Stimulated activated CD8-positive, alpha-beta memory T cell treated with anti-CD3 and anti-CD28 coated beads, Interleukin-2, amount 100 ng/mL, for 48 hours (primary cell): ENCODE measurements at places on chromosomes 3 and 15.

DNA sequence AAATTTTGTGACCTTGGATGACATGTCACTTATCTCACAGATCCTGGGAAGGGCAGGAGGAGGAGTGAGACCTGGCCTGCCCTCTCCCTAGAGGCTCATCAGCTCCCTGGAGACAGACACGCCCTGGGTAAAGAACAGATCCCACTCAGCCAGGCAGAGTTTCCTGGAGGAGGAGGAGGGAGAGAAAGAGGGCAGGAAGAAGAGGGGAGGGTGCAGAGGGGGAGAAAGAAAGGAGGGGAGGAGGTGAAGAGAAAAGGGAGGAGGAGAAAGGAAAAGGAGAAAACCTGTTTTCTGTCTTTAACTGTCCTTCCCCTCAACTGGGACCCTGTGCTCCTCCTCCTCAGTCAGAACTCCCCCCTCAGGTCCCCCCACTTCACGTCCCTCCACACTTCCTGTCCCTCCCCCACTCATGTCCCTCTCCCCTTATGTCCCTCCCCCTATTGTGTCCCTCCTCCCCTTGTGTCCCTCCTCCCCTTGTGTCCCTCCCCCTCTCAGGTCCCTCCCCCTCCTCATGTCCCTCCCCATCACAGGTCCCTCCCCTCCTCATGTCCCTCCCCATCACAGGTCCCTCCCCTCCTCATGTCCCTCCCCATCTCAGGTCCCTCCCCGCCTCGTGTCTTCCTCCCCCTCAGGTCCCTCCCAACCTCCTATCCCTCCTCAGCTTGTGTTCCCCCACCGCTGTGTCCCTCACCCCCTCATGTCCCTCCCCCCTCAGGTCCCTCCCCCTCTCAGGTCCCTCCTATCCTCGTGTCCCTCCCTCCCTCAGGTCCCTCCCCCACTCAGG lies 52.3 kb upstream of the CGNL1 start:
- no peak for DNase-seq

DNA sequence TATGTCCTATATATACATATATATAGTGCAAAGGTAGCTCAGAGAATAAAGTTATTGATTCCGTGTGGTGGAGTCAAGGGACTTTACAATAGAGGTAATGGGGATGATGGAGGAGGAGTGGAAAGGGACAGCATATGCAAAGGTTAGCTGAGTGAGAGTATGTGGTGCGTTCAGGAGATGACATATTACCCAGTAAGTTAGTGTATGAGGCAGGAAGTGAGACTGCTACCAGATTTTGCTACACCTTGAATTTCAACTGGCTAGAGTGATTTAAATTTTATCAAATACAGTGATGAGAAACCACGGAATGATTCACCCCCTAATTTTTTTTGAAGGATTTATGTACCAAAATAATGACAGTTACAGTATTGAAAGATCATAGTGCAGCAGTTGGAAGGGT lies 2.8 kb downstream of the ACTL6A start:
- DNase-seq: no peak

GRCh38 chr3:71258116-71258515 lies 325.4 kb downstream of the FOXP1 start:
- no peak for DNase-seq

DNA sequence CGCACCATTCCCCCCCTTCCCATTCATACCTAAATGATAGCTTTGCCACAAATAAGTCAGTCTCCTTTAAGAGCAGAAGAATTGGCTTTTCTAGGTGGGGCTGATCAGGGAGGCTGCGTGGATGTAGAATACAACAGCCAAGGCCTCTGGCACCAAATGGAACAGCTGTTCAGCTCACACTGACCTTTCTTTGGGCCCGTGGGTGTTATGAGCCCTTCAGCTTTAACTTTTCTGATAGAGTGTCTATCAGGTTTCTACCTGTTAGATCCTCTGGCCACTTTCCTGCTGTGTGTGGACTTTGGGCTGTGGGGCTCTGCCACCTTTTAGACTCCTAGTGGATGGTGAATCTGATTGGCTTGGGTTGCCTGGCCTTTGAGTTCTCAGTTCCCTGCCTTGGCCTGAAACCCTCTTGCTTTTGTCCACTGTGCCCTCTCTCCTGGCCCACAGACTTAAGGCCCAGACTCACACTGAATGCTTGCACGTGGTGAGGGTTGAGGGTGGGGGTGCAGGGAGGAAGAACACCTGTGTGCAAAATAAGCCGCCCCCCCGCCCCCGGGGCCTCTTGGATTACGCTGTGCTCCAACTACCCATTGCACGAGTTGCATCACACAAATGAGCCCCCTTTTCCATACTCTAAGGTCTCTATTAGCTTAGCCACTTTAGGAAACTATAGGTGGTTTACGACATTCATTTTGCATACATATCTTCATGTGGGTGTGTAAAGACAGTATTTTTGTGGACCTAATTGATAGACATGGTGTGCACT lies 1.3 kb upstream of the RFX7 start:
- peak; percentile 27 for DNase-seq

- DNase-seq: no peak
These were observed 18.4 kb downstream of the PRKCI start for GRCh38 chr3:170240671-170241070.

DNA sequence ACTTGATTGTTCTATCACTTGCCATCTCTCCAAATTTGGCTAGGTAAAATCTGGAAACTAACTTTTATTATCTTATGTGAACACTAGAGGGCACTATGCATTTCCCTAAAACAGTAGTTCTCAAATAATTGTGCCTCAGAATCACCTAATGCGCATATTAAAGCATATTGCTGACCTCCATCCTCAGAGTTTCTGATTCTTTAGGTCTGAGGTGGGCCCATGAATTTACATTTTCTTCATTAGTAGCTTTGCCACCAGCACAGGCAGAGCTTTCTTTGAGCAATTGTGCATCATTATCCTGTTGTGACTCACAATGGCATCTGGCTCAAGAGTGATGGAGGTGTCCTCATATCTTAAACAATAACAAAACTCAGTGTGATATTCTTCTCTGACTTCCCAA lies 17.5 kb upstream of the BCHE start:
- no peak for DNase-seq

- no peak for DNase-seq
These were observed 24.9 kb downstream of the ALS2CL start for GRCh38 chr3:46668591-46668990.

DNA sequence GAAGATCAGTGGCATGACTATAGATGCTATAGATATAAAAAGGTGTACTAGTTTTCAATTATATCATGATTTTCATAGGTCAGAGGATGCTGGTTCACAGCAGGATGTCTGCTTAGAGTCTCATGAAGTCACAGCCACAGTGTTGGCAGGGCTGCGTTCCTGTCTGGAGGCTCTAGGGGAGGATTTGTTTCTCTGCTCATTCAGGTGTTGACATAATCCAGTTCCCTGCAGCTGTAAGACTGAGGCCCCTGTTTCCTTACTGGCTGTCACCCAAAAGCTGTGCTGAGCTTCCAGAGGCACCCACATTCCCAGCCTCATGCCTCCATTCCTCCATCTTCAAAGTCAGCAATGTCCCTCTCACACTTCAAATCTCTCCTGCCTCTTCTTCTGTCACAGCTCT lies 170.7 kb downstream of the OCA2 start:
- DNase-seq: no peak

GRCh38 chr15:80856809-80857377 lies 77.7 kb downstream of the CEMIP start:
- DNase-seq: no peak

DNA sequence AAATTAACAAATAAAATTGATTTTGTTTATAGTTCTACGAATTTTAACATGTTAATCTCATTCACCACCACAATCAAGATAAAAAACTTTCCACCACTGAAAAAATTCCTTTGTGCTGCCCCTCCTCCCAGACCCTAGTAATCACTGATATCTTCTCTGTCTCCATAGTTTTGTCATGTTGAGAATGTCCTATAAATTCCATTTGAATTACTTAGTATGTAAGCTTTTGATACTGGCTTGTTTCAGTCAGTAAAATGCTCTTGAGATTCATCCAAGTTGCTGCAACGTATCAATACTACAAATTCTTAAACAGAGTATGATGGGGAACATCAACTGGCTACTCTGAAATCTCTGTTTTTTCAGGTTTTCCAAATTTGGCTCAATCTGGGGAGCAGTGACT lies 129.6 kb downstream of the CTNNB1 start:
- no peak for DNase-seq

- DNase-seq: no peak
These were observed 40.4 kb downstream of the CACNA1D start for GRCh38 chr3:53534676-53535400.

GRCh38 chr3:124407260-124407659 lies 323.0 kb upstream of the UMPS start:
- no peak for DNase-seq

- DNase-seq: no peak
These were observed 7.6 kb upstream of the EMC3 start for GRCh38 chr3:9994086-9994844.

DNA sequence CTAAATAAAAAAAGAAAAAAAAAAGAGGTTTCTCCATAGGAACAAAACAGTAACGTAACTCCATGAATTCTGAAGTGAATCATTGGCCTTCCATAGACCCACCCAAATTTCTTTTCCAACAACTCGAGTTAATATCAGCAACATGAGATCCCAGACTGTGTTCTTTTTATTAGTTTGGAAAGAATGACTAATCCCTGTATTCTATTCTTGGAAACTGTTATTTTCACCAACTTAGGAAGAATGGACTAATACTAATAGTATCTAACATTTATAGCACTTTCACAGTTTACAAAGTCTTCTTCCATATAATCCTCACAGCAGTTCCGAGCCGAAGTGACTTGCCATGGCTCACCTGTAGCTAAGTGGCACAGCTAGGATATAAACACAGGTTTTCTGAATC lies 72.7 kb upstream of the SLC4A7 start:
- DNase-seq: no peak

- DNase-seq: no peak
These were observed 348.3 kb upstream of the TMCO5A start for GRCh38 chr15:37586011-37586583.

DNA sequence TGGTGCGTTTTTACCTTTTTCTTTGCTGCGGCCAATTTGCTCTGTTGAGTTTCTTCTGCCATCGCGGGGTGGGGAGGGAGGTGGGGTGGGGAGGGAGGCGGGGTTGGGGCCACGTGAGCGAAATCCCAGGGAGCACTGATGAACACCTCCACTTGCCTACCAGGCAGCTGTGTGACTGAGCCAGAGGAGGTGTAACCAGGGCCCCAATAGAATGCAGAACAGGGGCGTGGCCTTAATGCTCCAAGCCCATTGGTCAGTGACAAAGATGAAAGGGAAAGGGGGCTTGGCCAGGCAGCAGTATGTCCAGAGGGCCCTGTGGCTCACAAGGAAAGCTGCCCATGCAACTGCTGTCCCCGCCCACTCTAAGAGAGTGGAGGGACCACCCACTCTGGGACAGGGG lies 21.4 kb upstream of the OR4F6 start:
- DNase-seq: no peak

DNA sequence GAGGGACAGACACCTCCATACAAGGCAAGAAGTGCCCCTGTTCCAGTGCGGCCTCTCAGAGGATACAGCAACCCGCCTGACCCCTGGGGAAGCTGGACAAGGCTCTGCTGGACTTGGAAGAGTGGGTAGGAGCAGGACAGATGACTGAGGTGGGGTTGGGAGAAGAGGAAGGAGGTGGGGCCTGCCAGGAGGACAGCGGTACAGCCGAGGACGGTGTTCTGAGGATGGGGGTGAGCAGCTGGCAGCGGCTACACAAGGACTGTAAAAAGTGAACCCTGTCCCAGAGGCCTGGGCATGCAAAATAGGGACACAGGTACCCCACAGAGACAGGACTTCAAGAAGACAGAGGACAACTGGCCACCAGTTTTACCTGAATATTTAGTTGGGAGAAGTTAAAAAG lies 23.5 kb upstream of the ELP6 start:
- DNase-seq: no peak

DNA sequence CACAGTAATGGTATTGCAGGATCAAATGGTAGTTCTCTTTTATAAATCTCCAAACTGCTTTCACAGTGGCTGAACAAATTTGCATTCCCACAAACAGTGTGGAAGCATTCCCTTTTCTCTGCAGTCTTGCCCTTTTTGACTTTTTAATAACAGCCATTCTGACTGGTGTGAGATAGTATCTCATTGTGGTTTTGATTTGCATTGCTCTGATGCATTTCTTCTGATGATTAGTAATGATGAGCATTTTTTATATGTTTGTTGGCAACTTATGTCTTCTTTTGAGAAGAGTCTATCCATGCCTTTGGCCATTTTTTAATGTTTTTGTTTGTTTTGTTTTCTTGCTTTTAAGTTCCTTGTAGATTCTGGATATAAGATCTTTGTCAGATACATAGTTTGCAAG lies 316.1 kb upstream of the TMCO5A start:
- no peak for DNase-seq

GRCh38 chr15:56351353-56351752 lies 13.9 kb upstream of the TEX9 start:
- DNase-seq: no peak

- peak; percentile 52 for DNase-seq
These were observed 161.1 kb upstream of the TBL1XR1 start for GRCh38 chr3:177358091-177358976.

DNA sequence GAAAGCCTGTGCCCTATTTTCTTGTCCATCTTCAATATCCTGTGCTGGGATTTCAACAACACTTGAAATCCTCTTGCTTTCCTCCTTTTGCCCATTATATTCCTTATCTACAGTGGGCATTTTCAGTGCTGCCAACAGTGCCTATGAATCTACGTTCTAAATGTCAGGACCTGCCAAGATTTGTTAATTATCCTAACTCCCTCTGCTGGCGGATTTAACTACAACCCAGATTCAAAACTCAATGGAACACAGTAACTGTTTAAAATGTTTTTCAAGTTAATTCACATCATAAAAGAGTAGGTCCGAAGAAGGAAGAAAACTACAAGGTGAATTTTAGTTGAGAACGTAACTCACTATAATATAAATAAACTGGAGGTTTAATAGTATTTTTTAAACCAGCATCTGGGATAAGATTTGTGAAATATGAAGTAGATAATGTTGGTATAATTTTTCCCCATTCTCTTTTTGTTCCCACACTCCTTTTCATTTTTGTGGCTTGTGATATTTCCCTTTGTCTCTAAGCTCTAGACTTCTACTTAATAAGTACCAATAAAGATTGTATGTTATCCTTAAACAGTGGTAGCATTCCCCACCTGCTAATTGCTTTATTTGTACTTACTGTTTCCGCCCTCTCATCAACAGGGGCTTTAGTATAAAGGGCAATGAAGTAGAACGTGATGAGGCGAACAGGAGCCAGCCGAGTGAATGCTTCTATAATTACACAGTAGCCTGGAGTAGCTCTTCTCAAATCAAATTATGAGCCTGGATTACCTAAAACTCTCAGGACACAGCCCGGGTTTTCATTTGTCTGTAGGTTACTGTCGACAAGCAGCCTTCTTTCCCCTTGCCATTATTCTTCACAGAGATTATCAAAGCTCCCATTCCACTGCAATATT lies 302.5 kb upstream of the ATP11B start:
- no peak for DNase-seq

- no peak for DNase-seq
These were observed 22.8 kb upstream of the LRRC34 start for GRCh38 chr3:169835533-169835932.

- no peak for DNase-seq
These were observed 44.5 kb downstream of the SCAP start for GRCh38 chr3:47431225-47431624.
